Endothelial cell (in vitro differentiated cells): ENCODE measurements at places on chromosomes 3 and 15. TPM values are rescaled to one million over a fixed set of nuclear protein-coding genes. Genes with fewer than 3 reads are reported as not detected.
A peak's percentile ranks its signal among the peaks of the same experiment; 100 is the strongest.

The NTRK3 gene
- 6.4 TPM for total RNA-seq

The MELTF gene
- 2.9 TPM for total RNA-seq

The ATOSA gene
- total RNA-seq: 24.6 TPM

The GRAMD2A gene
- total RNA-seq: 0.31 TPM

The SPINT1 gene
- 28.6 TPM for total RNA-seq

- no peaks in the 10 kb centered on the region for H3K36me3 ChIP-seq
- no peaks in the 10 kb centered on the region for H3K4me1 ChIP-seq
Measured at GRCh38 chr3:161197855-161198850, 23.0 kb upstream of the NMD3 start.

GRCh38 chr3:135889443-135889842, 76.1 kb upstream of the PPP2R3A start:
- H3K27ac ChIP-seq: no peak overlapping the region
- no peaks in the 10 kb centered on the region for H3K27me3 ChIP-seq
- no peaks in the 10 kb centered on the region for H3K36me3 ChIP-seq
- H3K4me3 ChIP-seq: no peak overlapping the region
- H3K4me1 ChIP-seq: no peaks in the 10 kb centered on the region
- no peak for DNase-seq

- no peak overlapping the region for H3K27ac ChIP-seq
- no peak overlapping the region for H3K4me3 ChIP-seq
- no peaks in the 10 kb centered on the region for H3K36me3 ChIP-seq
- no peaks in the 10 kb centered on the region for H3K27me3 ChIP-seq
- H3K4me1 ChIP-seq: no peaks in the 10 kb centered on the region
Measured at GRCh38 chr3:25094932-25095685, 333.0 kb upstream of the RARB start.

DNA sequence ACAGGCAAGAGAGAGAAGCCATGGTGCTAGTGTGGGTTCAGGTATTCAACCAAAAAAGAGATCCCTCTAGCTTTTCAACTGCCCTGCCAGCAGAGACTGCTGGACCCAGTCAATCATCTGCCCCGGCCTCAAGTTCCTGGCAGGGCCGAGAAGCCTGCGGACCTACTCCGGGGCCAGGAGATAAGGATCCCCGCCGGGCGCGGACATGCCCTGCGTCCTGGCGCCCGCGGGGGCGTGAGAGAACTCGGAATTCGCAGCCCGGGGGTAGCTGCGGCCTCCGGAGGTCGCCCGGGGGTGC, 821 bp upstream of the MAGI1 start:
- DNase-seq: peak; percentile 58
- peaks cover 5% of the 10 kb centered on the region for H3K27me3 ChIP-seq
- H3K4me3 ChIP-seq: peak overlapping the region; percentile 90

GRCh38 chr3:4409415-4409814, 57.7 kb downstream of the SUMF1 start:
- DNase-seq: no peak
- no peak overlapping the region for H3K4me3 ChIP-seq
- H3K27me3 ChIP-seq: no peaks in the 10 kb centered on the region
- H3K36me3 ChIP-seq: no peaks in the 10 kb centered on the region
- no peaks in the 10 kb centered on the region for H3K4me1 ChIP-seq

- no peaks in the 10 kb centered on the region for H3K36me3 ChIP-seq
- DNase-seq: no peak
- no peak overlapping the region for H3K4me3 ChIP-seq
- no peak overlapping the region for H3K27ac ChIP-seq
- H3K4me1 ChIP-seq: peaks cover 16% of the 10 kb centered on the region
- H3K27me3 ChIP-seq: peaks cover 7% of the 10 kb centered on the region
Measured at GRCh38 chr3:129082026-129082425, 21.4 kb downstream of the GP9 start.

DNA sequence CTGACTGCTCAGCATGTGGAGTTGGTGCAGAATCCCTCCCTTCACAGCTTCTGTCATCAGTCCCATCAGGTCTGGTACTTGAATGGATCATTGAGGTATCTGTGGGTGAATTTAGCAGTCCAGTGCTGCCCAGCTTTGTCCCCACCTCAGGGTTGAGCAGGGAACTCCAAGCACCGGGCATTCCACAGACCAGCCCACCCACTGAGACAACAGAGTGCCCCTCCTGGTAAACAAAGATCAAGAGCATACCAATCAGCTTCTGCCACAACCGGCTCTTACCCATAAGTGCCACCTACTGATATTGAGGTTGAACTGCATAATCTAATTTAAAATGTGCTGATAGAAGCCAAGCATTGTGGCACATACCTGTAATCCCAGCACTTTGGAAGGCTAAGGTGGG, 57.1 kb upstream of the FXR1 start:
- no peak overlapping the region for H3K4me3 ChIP-seq
- H3K27me3 ChIP-seq: peaks cover 1% of the 10 kb centered on the region
- H3K27ac ChIP-seq: no peak overlapping the region
- no peaks in the 10 kb centered on the region for H3K4me1 ChIP-seq
- H3K36me3 ChIP-seq: no peaks in the 10 kb centered on the region

DNA sequence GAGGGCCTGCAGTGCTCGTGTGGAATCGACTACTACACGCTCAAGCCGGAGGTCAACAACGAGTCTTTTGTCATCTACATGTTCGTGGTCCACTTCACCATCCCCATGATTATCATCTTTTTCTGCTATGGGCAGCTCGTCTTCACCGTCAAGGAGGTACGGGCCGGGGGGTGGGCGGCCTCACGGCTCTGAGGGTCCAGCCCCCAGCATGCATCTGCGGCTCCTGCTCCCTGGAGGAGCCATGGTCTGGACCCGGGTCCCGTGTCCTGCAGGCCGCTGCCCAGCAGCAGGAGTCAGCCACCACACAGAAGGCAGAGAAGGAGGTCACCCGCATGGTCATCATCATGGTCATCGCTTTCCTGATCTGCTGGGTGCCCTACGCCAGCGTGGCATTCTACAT, 3.8 kb downstream of the RHO start:
- no peak overlapping the region for H3K27ac ChIP-seq
- peaks cover 6% of the 10 kb centered on the region for H3K36me3 ChIP-seq
- no peak for DNase-seq
- no peak overlapping the region for H3K4me3 ChIP-seq

DNA sequence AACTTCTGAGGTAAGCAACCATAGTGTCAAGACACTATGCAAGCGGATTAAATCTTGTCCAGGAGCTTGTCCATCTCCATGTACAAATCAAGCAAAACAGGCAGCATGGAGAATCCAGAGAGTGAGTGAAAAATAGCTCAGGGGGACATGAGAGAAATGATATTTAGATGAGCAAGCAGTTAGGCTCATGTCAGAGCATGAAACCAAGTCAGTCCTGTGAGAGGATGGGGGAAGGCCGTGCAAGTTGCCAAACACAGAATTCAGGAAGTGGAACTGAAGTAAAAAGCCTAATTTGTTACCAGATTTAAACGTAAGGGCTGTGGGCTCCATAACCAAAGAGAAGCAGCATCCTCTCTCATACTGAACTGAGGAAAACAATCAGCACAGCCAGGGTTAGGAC, 995.9 kb downstream of the MCTP2 start:
- no peak overlapping the region for H3K4me3 ChIP-seq
- no peak for DNase-seq
- H3K4me1 ChIP-seq: no peaks in the 10 kb centered on the region
- no peaks in the 10 kb centered on the region for H3K27me3 ChIP-seq

GRCh38 chr3:156739976-156740375, 65.6 kb downstream of the TIPARP start:
- peaks cover 4% of the 10 kb centered on the region for H3K36me3 ChIP-seq
- peaks cover 4% of the 10 kb centered on the region for H3K27me3 ChIP-seq
- DNase-seq: no peak

GRCh38 chr15:67127965-67128364, 62.6 kb downstream of the SMAD3 start:
- no peaks in the 10 kb centered on the region for H3K36me3 ChIP-seq
- peaks cover 5% of the 10 kb centered on the region for H3K4me1 ChIP-seq
- DNase-seq: no peak
- peaks cover 5% of the 10 kb centered on the region for H3K27me3 ChIP-seq
- H3K4me3 ChIP-seq: no peak overlapping the region
- H3K27ac ChIP-seq: no peak overlapping the region

GRCh38 chr3:34107669-34108068, 309.2 kb downstream of the PDCD6IP start:
- H3K4me1 ChIP-seq: peaks cover 4% of the 10 kb centered on the region
- DNase-seq: no peak
- no peaks in the 10 kb centered on the region for H3K36me3 ChIP-seq
- peaks cover 1% of the 10 kb centered on the region for H3K27me3 ChIP-seq
- no peak overlapping the region for H3K4me3 ChIP-seq

DNA sequence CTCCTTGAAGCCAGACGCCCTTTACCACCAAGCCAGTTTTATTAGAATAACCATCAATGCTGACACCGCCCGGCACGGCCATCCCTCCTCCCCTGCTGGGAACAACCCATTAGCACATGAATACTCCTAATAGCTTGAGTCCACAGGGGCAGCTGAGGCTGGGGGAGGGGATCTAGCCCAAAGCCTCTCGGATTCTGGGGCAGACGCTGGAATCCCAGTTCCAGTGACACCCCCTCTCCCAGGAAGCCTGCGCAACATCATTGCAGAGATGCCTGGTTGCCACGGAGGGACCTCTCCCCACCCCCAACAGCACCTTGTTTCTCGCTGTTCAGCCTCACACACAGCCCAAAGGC, 1.2 kb upstream of the LINGO1 start:
- peaks cover 2% of the 10 kb centered on the region for H3K27me3 ChIP-seq
- no peaks in the 10 kb centered on the region for H3K36me3 ChIP-seq
- H3K4me1 ChIP-seq: peaks cover 3% of the 10 kb centered on the region
- H3K27ac ChIP-seq: no peak overlapping the region

DNA sequence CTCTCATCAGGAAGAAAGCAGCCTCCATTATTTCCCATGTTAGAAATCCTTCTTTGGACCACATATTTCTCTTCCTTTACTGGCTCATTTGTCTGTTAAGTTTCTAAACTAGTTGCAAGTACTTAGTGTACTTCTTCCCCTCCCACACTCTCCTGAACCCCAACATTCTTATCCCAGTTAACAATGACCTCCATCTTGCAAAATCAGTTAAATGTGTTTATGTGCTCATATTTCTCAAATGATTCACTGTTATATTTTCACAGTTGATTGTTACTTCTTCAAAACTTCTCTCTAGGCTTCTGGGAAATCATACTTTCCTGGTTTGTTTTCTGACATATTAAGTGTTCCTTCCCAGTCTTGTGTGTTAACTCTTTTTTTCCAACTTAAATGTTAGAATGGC, 856.9 kb downstream of the EPHA3 start:
- no peaks in the 10 kb centered on the region for H3K27me3 ChIP-seq
- H3K4me1 ChIP-seq: peaks cover 2% of the 10 kb centered on the region
- DNase-seq: no peak
- H3K4me3 ChIP-seq: no peak overlapping the region
- no peak overlapping the region for H3K27ac ChIP-seq

DNA sequence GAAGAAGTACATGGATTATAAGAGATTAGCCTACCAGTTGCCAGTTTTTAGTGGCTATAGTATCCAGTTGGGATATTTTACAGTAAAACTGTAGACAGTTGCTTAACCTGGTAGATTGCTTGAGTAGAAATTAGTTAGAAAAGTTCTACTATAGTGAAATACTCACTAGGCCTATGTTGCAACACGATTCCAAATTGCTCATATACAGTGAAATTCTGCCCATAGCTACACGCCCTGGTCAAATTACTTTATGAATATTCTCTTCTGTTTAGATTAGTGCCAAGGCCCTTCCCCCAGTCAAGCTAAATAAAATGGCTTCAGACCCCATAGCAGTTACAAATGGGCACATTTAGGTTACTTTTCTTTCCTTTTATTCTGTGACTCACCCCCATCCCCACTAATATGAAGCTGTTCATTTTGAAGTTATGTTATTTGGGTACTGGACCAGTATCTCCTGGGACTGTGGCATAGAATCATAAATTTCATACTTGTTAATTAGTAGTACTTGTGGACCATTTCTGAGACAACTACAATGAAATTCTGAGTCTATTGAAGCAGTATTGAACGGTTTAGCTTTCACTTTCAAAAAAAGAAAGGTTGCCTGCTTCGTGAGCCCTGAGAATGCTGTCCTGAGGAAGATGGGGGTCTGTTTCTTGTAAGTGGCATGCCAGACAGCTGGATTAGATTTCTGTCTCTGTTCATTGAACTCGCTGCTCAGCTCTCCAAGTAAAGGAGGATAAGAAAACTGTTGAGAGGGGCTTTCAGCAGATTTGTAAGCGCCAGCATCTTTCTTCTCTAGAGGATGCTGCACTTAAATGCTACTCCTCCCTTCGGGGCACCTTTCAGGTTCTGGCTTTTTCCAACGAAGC, 65.8 kb upstream of the CFAP20DC start:
- H3K27me3 ChIP-seq: peaks cover 1% of the 10 kb centered on the region
- DNase-seq: no peak
- H3K4me1 ChIP-seq: no peaks in the 10 kb centered on the region
- no peak overlapping the region for H3K27ac ChIP-seq
- H3K4me3 ChIP-seq: no peak overlapping the region
- no peaks in the 10 kb centered on the region for H3K36me3 ChIP-seq

- H3K4me1 ChIP-seq: no peaks in the 10 kb centered on the region
- H3K27me3 ChIP-seq: no peaks in the 10 kb centered on the region
- peak; percentile 21 for DNase-seq
- peaks cover 5% of the 10 kb centered on the region for H3K36me3 ChIP-seq
- no peak overlapping the region for H3K4me3 ChIP-seq
Measured at GRCh38 chr3:58691997-58692396, 25.4 kb upstream of the FAM3D start.

DNA sequence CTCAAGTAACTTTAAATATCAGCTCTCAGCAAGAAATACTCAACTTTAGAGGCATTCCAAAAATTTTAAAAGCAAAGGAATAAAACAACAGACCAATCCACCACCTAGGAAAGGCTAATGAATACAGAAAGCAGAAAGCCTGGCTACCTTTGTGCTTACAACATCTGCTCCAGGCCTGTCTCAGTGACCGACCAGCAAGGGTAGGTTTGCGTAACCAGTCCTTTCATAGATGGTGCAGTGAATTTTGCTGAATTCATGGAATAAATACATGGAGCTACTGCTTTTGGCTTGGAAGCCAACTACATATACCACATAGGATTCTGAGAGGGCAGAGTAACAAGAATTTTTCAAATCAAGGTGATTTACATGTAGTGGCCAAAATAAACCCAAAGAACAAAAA, 27.2 kb downstream of the ETV5 start:
- peaks cover 37% of the 10 kb centered on the region for H3K4me1 ChIP-seq
- H3K36me3 ChIP-seq: peaks cover 24% of the 10 kb centered on the region
- no peak for DNase-seq
- no peaks in the 10 kb centered on the region for H3K27me3 ChIP-seq

DNA sequence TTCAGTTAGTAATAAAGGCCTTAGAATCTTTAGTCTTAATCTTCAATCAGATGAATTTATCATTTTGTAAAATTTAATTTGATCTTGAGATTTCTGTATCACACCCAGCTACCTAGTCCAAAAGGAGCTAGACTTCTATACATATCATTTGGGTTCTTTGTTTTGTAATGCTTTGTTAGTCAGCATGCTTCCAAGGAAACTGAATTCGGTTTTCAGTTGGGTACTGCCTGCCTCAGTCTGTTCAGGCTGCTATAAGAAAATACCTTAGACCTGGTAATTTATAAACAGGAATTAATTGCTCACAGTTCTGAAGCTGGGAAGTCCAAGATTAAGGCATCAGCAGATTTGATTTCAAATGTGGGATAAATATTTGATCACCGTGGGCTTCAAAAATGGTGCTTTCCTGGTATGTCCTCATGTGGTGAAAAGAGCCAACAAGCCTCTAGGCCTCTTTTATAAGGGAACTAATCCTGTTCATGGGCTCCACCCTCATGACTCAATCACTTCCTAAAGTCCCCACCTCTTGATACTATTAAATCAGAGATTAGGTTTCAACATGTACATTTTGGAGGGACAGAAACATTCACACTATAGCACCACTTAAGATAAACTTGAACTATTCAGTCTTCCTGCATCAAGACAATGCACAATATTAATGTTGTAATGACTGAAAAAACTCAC, 800.7 kb downstream of the NAALADL2 start:
- H3K27me3 ChIP-seq: no peaks in the 10 kb centered on the region
- no peaks in the 10 kb centered on the region for H3K4me1 ChIP-seq
- no peak for DNase-seq
- no peak overlapping the region for H3K27ac ChIP-seq
- H3K36me3 ChIP-seq: no peaks in the 10 kb centered on the region
- H3K4me3 ChIP-seq: no peak overlapping the region
